ENCODE measurements at places on chromosomes 16 and 17.

- DNase-seq = no peak
Observed at GRCh38 chr17:77304746-77305473, 164.1 kb downstream of the SEC14L1 start.

DNA sequence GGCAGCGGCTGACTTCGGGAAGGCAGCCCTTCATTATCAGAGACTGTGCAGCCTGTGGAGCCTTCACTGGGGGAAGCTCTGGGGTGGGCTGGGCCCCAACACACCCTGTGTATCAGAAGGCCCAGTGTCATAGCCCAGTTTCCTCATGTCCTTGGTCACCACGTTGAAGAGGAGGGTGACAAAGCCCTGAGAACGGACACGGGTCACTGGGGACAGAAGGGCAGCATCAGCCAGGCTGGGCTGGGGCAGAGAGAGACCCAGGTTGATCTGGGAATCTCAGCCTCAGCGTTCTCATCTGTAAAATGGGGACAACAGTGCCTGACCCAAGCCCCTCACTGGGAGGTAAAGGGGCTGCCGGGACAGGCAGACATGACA is 19.3 kb downstream of the B9D1 start:
- DNase-seq = no peak

- peak; percentile 46 for DNase-seq
Observed at GRCh38 chr17:2027528-2028233, 2.3 kb upstream of the DPH1 start.

- no peak for DNase-seq
Observed at GRCh38 chr17:52696362-52696761, 537.8 kb upstream of the CA10 start.

- peak; percentile 93 for DNase-seq
Observed at GRCh38 chr17:73192206-73192893, 505 bp upstream of the COG1 start.

DNA sequence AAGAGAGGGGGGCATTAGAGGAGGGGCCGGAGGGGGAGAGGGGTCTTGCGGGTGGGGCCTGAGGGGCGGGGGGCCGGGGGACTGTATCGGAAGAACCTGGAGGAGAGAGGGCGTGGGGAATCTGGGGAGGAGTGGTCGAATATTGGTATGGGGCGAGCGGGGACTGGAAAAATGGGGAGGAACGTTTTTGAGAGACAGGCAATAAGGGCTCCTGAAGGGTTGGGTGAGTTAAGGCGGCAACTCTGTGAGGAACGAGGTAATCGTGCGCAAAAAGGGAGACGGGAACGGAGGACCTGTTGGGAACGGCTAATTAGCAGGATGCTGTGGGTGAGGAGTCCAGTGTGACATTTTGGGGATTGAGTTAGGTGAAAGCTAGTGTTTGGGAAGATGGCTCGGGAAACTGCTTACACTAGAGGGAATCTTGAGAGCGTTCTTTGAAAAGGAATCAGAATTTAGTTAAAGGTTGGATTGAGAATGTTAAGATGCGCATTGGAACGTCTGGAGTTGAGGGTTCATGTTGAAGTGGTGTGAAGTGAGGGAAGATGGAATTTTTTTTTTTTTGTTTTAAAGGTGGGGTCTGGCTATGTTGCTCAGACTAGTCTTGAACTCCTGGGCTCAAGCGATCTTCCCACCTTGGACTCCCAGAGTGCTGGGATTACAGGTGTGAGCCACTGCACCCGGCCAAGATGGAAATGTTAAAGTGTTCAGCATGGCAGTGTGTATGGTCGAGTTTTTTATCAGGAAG is 662 bp downstream of the WIPF2 start:
- no peak for DNase-seq

GRCh38 chr16:76676356-76676755 is 399.2 kb downstream of the CNTNAP4 start:
- peak; percentile 92 for DNase-seq

DNA sequence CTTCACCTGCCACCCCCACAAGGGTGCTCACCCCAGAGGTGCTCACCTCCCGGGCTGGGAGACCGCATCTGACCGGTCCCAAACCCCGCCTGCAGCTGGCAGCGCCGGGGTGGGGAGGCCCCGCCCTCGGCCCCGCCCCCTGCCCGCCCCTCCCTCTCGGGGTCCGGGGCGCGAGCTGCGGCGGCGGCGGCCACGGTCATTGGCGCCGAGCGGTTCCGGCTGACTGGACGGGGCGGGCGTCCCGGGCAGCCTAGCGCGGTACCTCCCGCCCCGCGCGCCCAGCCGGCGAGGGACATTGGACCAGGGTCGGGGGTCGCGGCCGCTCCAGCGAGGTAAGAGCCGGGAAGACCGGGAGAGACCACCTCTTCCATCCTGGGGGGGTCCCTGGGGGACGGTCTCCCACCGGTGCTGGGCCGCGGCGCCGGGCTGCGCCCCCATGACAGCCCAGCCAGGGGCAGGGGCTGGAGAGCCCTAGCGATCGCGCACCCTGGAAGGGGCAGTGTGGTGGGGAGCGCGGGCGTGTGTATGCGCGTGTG is at the start of gene CACNG5:
Gene CACNG5 (plus strand): TSS at position 199 of the 536 bp plus-strand sequence. CDS start 42,216 bp downstream, outside the sequence.
- peak; percentile 81 for DNase-seq

DNA sequence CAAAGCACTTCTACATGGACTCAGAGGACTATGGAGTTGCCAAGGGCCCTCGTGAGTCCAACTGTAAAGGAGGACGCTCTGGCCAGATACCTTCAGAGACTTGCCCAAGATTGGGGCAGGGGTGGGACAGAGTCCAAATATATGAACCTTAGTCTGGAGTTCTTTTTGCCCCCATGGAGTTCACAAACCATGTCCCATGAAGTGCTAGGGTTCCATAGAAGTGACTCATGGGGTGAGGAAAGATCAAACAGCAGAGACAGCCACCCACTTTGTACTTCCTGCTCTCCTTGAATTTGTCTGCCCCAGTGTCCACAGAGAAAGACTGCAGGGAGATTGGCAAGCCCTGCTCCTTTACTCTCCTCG is 29.0 kb downstream of the SRL start:
- DNase-seq = no peak

GRCh38 chr16:46719528-46719927 is 28.6 kb downstream of the MYLK3 start:
- DNase-seq = no peak

DNA sequence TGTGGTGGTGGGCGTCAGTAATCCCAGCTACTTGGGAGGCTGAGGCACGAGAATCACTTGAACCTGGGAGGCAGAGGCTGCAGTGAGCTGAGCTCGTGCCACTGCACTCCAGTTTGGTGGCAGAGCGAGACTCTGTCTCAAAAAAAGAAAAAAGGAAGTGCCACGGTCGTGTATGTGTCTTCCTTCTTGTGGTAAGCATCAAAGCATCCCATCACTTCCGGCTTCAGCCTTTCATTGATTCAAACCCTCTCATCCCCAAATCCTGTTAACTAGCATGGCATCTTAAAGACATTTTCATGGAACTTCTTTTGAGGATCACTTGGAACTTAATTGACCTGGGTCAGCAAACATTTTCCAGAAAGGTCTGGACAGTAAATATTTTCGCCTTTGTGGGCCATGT is 126.2 kb downstream of the CPPED1 start:
- DNase-seq = no peak

GRCh38 chr17:9350080-9350479 is 225.5 kb downstream of the STX8 start:
- DNase-seq = no peak

- DNase-seq = peak; percentile 95
Observed at GRCh38 chr17:49585422-49586027, 9.9 kb downstream of the NXPH3 start.
